ENCODE measurements at places on chromosomes 11 and 22.
A peak's percentile ranks its signal among the peaks of the same experiment; 100 is the strongest.

- no peak for DNase-seq
Observed at GRCh38 chr11:119251114-119251513, 45.0 kb downstream of the CBL start.

- no peak for DNase-seq
Observed at GRCh38 chr11:65524014-65524740, 706 bp upstream of the SCYL1 start.

DNA sequence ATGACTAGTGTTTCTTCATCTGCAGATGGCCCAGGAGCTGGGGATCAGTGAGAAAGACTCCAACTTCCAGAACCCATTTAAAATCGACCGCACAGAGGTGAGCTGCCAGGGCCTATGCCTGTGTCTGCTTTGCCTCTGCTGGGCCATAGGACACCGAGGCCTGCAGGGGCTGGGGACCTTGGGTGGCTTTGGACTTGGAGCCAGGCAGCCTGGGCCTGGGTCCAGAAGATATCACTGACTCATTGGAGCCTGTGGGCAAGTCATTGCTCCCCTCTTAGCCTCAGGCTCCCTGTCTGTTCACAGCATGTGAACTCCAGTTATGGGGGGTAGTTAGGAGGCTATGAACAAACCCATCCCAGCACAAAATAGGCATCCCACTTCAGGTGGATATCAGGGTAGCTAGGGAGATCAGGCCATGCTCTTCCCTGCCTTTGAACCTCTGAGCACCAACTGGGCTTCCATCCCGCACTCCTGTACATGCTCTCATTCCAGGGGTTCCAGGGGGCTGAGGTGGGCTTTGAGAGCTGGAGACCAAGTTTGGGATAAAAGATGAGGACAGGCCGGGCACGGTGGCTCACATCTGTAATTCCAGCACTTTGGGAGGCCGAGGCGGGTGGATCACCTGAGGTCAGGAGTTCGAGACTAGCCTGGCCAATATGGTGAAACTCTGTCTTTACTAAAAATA lies 13.4 kb downstream of the CCDC134 start:
- no peak for DNase-seq

GRCh38 chr11:110894224-110894623 lies 182.0 kb upstream of the ARHGAP20 start:
- no peak for DNase-seq

- DNase-seq = peak; percentile 60
Observed at GRCh38 chr11:1782831-1783724, 19.4 kb upstream of the CTSD start.

- no peak for DNase-seq
Observed at GRCh38 chr11:103851166-103851651, 185.2 kb upstream of the DDI1 start.

DNA sequence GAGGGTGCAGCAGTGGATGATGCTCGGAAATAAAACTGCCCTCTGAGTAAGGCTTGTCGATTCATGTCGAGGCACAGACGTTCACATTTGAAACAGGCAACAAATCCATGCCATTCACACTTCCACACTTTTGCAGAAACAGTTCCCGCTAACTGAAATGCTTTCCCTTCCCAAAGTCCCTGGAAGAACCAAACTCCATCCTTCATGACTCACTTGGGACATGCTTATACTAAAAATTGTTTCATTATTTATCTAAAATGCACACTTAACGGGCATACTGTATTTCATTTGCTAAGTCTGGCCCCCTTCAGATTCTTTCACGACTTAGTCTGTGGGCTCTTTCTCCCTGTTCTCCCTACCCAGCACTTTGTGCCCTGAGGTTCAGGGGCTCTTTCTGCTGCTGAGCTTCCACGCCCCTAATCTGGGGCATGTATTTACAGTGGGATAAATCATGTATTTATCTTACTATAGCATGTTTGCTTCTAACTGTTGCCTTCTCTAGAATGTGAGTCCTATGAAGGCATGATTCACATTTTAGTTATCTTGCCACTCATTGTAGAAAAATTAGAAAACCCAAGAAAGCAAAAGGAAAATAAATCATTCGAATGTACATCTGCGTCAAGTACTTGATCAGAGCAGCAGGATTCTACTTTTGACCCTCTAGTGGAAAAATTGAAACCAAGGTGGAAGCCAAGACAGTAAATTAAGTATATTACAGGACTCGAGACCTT lies 12.5 kb downstream of the SCGB1A1 start:
- DNase-seq = no peak

DNA sequence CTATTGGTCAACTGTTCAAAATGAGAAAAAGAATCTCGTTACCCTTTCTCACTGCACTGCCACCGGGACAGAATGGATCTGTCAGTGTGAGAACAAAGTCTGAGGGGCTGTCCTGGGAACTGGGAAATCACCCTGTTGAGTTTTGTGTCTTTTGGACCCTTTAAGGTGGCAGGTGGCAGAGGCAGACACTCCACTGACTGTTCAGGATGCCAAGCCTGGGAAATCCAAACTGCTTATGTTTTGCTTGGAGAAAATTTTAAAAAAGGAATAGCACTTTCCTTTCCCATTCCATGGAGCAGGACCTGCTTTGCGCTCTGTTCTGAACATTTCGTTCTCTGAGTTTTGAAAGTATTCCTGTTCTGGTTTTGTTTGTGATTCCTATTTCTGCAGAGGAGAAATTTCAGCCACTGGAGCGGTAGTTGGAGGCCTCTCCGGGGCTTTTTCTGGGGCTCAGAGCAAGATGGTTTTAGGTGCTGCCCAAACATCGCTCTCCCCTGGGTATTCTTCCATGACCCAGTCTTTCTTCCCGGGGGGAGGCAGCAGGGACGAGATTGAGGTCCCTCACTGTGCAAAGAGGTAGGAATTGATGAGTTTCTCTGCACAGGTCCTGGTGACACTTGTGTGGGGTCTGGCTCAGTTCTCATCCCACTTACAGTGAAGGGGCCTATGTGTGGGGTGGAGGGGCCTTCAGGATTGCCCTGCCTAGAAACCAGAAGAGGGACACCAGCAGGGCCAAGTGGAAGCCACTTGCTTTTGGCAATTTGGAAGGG lies 138.5 kb upstream of the SYT13 start:
- DNase-seq = no peak

GRCh38 chr11:121298774-121299173 lies 6.2 kb downstream of the SC5D start:
- no peak for DNase-seq

DNA sequence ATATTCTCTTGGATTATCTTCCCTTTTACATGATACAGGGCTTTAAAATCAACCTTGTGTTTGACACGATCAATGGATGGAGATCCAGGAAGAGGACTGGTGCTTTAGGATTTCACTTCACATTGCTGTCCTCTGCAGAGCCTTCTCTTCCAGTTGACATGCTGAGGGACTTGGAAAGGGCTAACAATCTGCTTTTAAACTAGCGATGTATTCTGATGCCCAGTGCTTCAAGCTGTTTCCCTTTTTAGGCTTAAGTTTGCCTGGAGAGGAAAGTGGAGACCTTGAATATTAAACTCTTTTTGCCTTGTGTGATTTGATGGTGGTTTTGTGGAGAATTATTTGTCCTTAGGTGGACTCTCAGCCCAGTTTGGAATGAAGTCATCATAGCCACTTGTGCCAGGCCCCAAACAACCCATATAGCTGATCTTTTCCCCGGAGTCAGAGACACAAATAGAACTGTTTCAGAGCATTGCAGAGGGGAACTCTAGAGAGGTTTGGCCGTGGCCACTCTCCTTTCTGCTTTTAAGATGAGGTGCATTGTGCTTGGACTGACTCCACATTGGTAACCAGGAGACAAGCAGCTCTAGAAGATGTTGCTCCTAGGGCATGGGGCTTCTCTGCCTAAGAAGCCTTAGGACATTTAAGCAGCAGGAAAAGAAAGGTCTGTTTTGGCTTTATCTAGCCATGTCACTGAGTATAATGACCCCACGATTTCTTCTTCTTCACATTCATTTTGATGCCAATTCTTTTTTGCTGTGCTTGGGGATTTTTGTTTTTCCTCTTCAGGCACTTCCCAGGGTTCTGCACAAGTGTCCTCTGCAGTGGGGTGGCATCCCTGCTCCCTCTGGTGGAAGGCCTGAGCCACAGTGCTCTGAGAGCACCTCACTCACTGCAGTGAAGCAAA lies 152.8 kb downstream of the NCAM1 start:
- DNase-seq = peak; percentile 11

GRCh38 chr22:46708766-46709330 lies 29.2 kb downstream of the CERK start:
- no peak for DNase-seq

- DNase-seq = no peak
Observed at GRCh38 chr11:117230286-117230961, 1.4 kb downstream of the PCSK7 start.

DNA sequence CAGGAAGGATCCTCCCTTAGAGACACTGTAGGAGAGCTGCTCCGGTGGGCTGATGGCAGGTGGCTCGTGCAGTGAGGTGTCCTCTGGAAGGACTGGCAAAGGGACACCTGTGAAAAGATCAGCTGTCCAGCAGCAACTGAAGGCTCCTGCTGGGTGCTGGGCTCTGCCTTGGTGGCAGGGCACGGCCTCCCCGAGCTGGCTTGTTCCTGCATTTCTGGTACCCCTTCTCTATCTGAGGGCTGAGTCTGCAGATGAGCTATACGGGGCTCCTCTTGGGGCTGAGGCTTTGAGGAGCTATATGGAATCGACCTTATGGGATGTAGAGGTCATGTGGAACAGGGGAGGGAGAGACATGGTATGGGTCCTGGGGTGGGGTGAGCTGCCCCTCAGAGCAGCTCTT lies 875.8 kb downstream of the BRD1 start:
- no peak for DNase-seq

DNA sequence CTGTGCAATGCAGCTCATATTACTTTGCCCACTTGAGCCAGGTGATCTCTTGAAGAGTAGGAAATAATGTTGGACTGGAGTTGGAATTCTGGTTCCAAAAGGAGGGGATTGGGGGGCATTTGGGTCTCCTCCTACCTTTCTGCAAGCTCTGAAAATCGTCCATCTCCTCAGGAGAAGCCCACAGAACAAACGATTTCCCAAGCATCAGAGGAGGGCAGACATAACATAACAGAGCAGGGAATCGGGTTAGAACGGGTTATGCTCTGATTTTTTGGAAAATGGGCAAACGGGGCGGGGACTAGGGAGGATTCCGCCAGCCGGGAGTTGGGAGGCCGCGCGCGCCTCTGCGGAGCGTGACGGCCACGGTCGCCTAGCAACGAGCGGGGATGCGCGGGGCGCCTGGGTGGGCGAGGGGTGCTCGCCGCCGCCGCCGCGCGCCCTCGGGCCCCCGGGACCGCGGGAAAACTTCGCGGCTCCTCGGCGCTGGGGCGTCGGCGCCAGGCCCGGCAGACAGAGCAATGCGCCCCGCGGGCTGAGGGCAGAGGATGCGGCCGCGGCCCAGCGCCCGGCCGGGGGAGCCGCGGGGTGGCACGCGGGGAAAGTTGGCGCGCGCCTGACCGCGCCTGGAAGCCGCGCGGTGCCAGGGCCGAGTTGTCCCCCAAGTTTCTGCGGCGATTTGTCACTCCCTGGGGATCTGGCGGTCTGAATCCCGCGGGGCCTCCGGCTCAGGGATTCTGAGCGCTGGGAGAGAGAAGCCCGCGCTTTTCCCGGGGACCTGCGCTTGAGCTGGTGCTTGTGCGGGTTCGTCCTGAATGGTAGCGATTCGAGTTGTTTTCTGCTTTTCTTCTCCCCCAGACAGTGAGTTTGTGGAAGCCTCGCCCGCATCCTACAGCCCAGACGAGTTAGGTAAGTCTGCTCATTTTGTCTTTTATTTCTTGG lies 27.8 kb upstream of the AMOTL1 start:
- no peak for DNase-seq

DNA sequence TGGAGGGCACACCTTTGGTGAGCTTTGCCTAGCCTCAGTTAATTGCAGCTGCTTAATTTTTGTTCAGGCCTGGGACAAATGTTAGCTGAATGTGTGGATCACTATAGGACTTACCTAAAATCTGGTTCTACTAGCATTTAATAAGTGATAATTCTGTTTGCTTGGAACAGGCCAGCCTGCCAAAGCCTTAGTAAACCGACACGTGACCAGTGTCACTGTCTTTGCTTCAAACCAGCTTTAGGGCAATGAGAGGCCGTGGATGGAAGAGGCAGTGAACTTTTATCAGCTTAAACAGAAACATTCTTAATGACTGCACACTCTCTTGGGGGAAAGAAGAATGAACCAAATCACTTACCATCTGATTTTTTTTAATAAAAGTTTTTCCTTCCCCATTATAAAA lies 10.8 kb downstream of the PARVA start:
- DNase-seq = no peak

GRCh38 chr22:44940130-44940529 lies 69.7 kb downstream of the PHF21B start:
- no peak for DNase-seq

GRCh38 chr11:43770173-43770572 lies 89.6 kb downstream of the HSD17B12 start:
- no peak for DNase-seq

GRCh38 chr11:115607621-115608221 lies 103.5 kb upstream of the CADM1 start:
- DNase-seq = no peak

- DNase-seq = no peak
Observed at GRCh38 chr11:27464289-27464696, 8.3 kb downstream of the LGR4 start.

DNA sequence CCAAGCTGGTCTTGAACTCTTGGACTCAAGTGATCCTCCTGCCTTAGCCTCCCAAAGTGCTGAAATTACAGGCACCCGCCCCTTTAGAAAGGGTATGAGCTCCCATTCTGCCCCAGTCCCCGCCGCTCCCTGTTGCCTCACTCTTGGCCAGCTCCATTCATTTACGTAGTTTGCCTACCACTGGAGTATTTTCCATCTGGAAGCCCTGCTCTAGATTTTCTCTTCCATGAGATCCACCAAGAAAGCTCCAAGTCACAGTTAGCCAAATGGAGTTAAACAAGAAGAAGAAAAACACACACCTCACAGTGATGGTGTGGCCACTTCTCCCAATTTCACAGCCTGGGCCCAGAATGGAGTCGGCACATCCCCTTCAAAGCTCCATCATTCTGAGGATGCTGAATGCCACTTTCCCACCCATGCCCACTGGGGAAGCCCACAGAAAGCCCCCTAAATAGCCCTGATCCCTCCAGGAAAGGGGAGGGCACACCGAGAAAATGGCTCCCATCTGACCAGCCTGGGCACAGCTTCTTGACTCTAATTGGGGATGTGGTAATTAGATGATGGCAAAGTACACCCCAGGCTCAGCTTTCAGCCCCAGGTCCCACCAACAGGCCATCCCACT lies 381.2 kb downstream of the MN1 start:
- no peak for DNase-seq

- DNase-seq = no peak
Observed at GRCh38 chr22:42747701-42748513, 27.2 kb upstream of the A4GALT start.

DNA sequence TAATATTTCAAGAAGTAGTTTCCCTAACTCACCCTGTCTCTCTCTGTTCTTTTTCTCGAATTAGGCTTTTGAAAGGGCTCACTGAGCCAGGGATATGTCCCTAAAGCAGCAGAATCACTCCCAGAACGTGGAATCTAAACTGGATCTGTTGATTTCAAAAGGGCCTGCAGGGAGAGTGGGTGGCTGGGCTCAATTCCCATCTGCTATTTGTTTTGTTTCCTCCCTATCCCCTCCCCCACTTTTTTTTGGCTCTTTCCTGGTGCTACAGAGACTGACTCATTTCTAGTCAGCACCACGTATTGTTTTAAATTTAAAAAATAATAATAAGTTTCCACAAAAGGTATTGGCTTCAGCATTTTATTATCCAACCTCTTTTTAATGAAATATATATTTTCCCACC lies 961.5 kb downstream of the FAM181B start:
- no peak for DNase-seq

- peak; percentile 69 for DNase-seq
Observed at GRCh38 chr11:46367244-46367915, 14.1 kb upstream of the MDK start.

Measured in CD4-positive, alpha-beta T cell treated with Interferon gamma for 1 hour (primary cell).